Activated CD8-positive, alpha-beta memory T cell treated with anti-CD3 and anti-CD28 coated beads for 1 hour (primary cell): ENCODE measurements at places on chromosomes 13 and 19.

GRCh38 chr19:44499559-44499958 lies 763 bp downstream of the ZNF180 start:
- DNase-seq = no peak

- no peak for DNase-seq
These were observed 7.6 kb downstream of the TPT1 start for GRCh38 chr13:45333251-45333976.

GRCh38 chr19:54938906-54939305 lies 8.4 kb downstream of the NLRP7 start:
- no peak for DNase-seq

GRCh38 chr19:47475465-47475864 lies 3.8 kb upstream of the SLC8A2 start:
- DNase-seq = no peak

- no peak for DNase-seq
These were observed 70.7 kb downstream of the EPS15L1 start for GRCh38 chr19:16400911-16401591.

DNA sequence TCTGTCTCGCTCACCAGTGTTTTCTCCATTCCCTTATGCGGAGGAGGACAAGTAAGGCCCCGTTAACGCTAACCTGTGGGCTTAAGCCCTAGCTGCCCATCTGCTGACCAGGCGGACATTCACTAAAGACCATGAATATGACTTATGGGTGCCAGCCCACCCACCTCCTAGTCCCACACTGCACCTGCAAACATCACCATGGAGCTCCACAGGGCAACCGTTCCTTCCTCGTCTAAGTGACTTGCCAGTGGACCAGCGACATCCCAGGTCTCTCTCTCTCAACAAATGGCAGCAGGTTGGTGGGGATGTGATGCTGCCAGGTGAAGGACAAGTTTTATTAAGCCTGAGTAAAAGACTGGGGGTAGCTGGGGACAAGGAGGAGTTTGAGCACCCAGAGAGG lies 55.2 kb downstream of the CCDC70 start:
- no peak for DNase-seq

DNA sequence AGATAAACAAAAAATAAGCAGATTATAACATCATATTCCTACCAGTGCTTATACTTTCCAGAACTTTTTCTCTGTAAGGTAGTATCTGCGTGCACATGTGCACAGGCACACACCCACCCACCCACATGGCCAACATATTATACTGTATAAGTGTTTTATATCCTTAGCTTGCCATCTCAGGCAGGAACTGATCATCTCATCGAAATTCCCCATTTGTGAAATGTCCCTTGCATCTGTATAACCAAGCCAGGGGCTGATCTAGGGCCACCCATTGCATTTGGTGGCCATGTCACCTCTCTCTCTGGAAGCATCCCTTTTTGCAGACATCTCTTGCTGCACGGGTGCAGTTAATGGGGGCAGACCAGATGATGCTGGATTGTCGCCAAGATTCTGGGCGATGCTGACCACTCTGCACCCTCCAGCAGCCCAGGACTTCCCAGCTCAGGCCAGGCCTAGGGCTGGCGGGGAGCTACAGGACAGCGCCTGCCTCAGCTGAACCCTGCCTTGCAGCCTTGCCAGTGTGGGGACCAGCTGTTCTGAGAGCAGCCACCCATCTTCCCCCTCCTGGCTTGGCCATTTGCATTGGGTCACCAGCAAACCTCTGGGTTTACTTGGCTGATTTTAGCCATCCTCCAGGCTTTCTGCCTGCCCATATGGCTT lies 95.9 kb downstream of the SLC7A1 start:
- no peak for DNase-seq

DNA sequence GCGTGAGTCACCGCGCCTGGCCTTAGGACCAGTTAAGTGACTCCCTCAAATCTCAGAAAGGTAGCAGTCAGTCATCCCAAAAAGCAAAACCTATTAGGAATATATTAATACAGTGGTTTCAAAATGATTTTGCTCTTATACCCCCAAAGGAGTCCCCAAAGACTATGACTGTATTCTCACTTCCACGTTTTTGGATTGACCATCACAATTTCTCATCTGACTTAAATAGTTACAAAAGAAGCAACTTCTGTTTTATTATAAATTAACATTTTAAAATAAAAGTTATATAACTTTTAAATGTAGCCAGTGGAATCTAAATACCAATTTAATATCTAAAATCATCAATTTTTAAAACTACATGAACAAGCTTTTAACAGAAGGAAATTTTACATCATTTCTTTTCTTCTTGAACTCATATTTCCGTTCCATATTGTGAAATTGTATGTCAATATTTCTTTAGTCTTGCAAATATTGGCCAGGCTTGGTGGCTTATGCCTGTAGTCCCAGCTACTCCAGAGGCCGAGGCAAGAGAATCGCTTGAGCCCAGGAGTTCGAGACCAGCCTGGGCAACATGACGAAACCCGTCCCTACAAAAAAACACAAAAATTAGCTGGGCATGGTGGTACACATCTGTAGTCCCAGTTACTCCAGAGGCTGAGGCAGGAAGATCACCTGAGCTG lies 1.5 kb upstream of the SPART start:
- no peak for DNase-seq

- no peak for DNase-seq
These were observed 19.9 kb downstream of the TINCR start for GRCh38 chr19:5547881-5548280.

GRCh38 chr13:112249644-112250610 lies 126.2 kb upstream of the SPACA7 start:
- DNase-seq = no peak

DNA sequence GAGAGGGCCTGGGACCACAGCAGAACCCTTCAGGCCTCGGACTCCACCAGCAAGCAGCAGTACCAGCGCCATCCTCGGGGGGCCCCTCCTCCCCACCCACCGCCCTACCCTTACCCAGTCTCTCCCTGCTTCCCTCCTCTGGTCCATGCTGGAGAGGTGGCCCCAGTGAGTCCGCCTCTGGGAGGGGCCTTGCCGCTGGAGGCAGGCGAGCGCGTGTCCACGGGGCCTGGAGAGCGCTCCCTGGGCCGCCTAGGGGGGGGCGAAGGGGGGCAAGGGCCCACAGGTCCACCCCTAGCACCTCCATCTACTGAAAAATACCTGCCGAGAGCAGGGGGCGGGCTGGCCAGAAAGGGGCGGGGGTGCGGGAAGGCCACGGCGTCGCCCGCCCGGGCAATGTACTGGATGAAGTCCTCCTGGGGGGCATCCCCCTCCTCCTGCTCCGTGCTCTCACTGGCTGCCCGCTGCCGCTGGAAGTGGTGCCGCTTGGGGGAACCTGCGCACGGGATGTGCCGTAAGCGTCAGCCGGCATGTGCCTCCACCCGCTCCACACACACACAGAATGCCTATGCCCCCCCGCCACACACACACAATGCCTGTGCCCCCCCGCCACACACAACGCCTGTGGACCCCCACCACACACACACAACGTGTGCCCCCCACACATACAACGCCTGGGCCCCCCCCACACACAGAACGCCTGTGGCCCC lies 6.9 kb downstream of the CBARP start:
- DNase-seq = no peak

DNA sequence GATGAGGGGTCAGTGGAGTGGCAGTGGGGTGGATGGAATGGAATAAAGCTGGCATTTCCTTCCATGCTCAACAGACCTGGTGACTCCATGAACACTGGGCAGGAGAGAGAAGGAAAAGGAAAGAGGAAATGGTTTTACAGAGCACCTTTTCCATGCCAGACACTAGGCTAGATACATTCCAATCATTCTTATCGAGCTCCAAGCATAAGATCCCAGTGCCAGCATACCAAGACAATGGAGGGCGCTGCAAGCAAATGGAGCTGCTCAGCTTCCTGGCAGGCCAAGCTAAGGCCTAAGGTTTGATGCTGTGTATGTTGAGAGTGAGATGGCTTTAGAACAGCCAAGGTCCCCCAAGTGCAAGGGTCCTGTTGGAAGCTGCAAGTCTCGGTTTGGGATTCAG lies 113.2 kb downstream of the HSPH1 start:
- DNase-seq = no peak

DNA sequence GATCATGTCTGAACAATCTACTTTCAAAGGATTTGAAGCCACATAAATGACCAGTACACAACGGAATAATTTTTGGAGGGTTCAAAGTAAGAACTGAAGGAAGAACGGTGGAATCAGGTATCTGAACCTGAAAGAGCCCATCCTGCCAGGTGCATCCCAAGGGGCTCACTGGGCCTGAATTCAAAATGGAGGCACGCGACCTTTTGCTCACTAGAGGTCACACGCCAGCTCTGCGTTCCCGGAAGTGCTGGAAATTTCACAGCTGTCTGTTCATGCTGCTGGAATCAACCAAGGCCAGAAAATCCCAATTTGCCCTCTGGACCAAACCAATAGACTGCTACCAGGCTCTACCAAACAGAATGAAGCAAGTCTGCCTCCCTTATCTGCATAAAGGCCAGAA lies 4.2 kb upstream of the RASA3 start:
- DNase-seq = no peak

GRCh38 chr19:51586103-51586728 lies 15.1 kb downstream of the ZNF175 start:
- no peak for DNase-seq

GRCh38 chr19:3708207-3708931 lies at the start of gene TJP3:
Gene TJP3, plus strand, starts transcription at chr19:3708384. Its CDS starts 20,049 bp downstream, at chr19:3728433.
- DNase-seq = no peak

- DNase-seq = no peak
These were observed 32.4 kb downstream of the NUMBL start for GRCh38 chr19:40658031-40658430.

GRCh38 chr13:43136920-43137575 lies 113.7 kb downstream of the DNAJC15 start:
- no peak for DNase-seq

- no peak for DNase-seq
These were observed 239.6 kb downstream of the LHFPL6 start for GRCh38 chr13:39363382-39363772.

- DNase-seq = no peak
These were observed 29.5 kb downstream of the PEPD start for GRCh38 chr19:33492090-33492489.

GRCh38 chr13:110421696-110422385 lies 114.8 kb downstream of the COL4A2 start:
- no peak for DNase-seq

GRCh38 chr19:6482343-6482686 lies 728 bp upstream of the DENND1C start:
- DNase-seq = no peak
